ENCODE measurements at places on chromosomes 13 and 19.

DNA sequence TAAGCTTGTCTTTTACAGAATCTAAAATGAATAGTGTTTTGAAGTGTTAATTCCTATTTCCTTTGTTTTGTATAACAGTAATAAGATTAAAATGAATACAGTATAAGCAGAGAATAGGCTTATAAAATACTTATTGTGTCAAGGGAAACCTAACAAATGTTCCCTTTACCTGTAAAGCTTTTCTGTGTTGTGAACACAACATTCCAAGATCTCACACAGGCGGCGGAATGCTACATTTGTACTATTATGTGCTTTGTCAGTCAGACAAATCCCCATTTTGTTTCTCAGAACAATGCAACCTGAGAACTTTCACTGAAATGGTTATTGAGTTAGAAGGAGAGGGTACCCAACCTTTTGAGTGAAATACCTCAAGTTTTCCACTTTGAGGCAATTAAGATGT lies 1170.3 kb downstream of the OLFM4 start:
- DNase-seq, result no peak

DNA sequence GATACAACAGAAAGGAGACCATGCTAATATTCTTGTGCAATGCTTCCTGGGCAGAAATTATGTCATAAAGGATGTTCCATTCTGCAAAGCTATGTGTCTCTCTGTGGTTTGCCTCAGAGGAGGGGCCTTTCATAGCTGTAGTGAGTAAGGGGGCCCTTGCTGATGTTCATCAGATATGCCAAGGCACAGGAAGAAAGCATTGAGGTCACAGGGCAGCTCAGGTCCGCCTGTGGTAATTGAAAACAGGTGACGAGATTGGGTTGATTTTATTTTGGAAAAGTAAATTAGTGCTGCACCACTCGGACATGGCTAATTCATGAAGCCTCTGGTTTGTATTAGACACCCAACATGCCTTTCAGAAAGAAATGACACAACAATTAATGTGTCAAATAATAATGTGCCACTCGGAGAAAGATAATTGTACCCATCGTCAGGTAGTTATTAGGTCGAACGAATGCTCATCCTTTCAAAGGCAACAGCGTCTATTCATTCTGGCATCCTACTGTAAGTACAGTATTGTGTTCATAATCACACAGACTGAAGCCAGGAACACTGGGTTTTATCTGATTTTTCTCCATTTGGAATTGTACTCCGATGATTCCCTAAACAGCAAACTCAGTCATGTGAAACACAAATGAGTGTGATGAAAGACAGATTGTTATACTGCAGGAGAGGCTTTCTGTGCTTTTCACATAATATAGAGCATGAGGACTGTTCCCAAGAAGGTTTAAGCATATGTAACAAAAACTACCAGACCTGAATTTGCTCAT lies 421.6 kb upstream of the KLF12 start:
- no peak for DNase-seq

- no peak for DNase-seq
Observed at GRCh38 chr19:45279587-45280192, 28.6 kb downstream of the MARK4 start.

DNA sequence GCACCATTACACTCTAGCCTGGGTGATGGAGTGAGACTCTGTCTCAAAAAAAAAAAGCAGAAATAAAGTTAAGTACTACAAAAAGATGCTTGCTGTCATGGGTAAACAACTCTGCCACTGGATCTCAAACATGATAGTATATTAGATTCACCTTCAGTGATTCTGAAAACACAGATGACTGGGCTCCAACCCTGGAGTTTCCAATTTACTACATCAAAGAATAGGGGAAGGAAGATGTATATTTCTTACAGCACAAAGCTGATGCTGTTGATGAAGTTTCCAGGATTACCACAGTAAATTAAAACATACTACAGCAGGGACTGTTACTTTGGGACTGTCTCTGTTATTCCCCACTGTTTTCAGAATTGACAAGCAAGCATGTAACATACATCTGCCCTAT lies 5.2 kb downstream of the ZNF561 start:
- no peak for DNase-seq

DNA sequence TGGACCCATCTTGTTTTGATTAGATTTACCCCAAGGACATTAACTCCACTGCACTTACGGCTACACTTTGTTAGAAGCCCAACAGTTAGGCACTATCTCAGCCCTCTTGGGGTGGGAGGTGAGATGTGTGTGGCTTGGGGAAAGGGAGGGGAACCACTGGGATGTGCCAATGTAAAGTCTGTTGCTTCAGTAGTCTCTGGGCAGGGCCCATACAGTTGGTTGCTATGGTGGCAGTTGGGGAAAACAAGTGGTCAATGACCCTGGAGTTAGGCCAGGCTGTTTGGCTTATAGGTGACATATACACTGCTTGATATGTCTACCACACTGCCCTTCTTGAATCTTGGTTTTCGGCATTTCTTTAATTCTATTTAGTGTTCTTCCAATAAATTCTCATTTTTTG lies 8.9 kb upstream of the RB1 start:
- DNase-seq, result no peak

DNA sequence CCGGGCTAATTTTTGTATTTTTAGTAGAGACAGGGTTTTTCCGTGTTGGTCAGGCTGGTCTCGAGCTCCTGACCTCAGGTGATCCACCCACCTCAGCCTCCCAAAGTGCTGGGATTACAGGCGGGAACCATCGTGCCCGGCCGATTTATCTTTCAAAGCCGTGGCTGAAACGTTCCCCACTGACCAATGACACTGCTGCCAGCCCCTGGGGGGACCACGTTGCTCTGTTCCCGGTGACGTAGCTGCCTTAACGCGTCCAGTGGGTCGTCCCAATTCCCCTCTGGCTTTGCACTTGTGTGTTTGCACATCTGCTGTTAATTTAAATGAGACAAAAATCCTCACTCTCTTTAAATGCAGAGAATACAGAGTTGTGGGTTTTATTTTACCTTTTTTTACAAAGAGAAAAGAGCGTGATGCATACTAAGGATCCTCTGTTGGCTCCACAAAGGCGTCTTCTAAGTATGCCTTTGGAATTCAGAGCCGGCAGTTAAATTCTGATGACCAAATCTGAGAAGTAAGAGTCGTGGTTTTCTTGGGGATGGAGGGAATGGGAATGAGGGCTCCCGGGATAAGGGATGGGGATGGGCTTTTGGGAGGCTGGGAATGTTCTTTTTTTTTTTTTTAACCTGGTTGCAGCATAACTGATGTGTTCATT lies 18.6 kb upstream of the LMTK3 start:
- no peak for DNase-seq

DNA sequence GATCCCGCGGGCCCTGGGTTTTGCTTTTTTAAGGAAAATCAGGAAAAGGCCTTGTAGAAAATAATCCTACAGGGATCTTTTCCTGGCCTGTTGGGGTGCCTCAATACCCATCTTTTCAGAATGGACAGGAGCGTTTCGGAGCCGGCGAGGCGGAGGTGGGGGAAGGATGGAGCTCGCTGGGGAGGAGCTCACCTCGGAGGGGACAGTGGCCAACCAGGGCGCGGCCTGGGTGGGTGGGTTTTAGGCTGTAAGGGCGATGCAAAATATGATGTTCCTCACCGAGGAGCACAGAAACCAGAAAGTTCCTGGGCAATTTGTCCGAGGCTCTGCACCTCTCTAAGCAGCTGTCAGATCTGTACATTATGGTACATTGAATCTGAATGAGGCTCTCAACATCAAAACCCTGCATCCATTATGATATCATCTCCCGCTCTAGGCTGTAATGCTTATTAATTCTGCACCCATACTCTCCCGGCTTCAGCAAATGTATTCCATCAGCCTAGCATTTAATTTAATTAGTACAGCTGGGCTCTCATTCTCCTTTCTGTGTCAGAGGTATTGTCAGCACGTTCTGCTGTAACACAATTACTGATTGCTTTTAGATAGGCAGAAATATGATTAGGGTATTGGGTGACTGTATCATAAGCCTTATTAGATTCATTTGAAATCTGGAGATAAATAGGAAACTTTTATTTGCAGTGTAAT lies 90.3 kb upstream of the SOX1 start:
- DNase-seq, result peak; percentile 18

- peak; percentile 96 for DNase-seq
Observed at GRCh38 chr19:48190288-48190884, 19.9 kb downstream of the ZSWIM9 start.

GRCh38 chr13:36273431-36273830 lies 24.2 kb downstream of the CCDC169 start:
- no peak for DNase-seq

DNA sequence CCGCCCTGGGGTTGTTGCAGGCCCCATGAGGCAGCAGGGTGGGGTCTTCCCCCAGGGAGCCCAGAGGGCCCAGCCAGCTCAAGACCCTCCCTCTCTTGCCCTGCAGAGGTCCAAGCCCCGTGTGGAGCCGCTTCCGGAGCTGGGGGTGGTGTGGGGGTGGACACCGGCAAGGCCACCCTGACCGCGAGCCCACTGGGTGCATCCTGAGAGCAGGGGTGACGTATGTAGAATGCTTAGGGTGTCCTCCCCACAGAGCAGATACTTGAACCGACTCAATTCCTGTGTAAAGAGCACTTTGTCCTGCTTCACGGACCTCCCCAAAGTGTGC lies 14.8 kb downstream of the UBXN6 start:
- DNase-seq, result no peak

- no peak for DNase-seq
Observed at GRCh38 chr13:85603735-85604134, 195.5 kb downstream of the SLITRK6 start.

- DNase-seq, result no peak
Observed at GRCh38 chr13:26179344-26179743, 42.8 kb downstream of the RNF6 start.

All from NCI-H146 (cell line).